ENCODE measurements at places on chromosomes 16 and 17.

DNA sequence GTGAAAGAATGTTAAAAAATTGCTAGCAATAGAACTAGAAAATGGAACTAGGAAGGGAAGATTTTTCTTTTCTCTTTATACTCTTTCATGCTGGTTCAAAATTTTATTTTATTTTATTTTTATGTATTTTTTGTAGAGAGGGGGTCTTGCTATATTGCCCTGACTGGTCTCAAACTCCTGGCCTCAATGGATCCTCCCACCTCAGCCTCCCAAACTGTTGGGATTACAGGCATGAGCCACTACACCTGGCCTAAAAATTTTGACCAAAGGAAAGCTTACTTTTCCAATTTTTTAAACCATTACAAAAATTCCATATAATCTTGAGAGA, 10.0 kb upstream of the TERF2 start:
- peaks cover 8% of the 10 kb centered on the region for H3K27me3 ChIP-seq
- no peaks in the 10 kb centered on the region for H3K36me3 ChIP-seq
- H3K27ac ChIP-seq = no peak overlapping the region
- peaks cover 23% of the 10 kb centered on the region for H3K4me1 ChIP-seq
- H3K4me3 ChIP-seq = no peak overlapping the region

DNA sequence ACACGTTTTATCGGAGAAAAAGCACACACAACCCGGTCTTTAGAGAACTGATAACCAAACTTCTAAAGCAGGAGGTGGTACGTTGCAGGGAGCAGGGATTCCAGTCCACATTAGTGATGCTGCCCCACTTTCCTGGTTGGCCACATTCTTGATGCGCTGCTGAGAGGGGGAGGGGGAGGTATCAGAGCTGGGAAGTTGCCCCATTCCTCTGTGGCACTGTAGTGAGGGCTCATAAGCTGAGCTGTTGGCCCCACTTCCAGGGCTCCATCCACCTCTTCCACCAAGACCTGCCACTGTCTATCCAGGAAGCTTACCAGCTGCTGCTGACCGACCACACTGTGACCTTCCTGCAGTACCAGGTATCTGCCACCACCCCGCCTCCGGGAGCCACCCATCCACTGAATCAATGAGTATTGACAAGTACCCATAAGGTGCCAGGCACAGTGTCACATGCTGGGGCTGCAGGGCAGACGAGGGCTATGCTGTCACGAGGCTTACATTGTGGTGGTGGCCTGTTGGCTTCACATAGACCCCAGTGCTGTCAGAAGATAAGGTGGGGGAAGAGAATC, 1.1 kb downstream of the TSEN54 start:
- H3K36me3 ChIP-seq = peaks cover 3% of the 10 kb centered on the region
- H3K27ac ChIP-seq = no peak overlapping the region
- peak overlapping the region; percentile 90 for H3K4me3 ChIP-seq
- no peaks in the 10 kb centered on the region for H3K27me3 ChIP-seq

DNA sequence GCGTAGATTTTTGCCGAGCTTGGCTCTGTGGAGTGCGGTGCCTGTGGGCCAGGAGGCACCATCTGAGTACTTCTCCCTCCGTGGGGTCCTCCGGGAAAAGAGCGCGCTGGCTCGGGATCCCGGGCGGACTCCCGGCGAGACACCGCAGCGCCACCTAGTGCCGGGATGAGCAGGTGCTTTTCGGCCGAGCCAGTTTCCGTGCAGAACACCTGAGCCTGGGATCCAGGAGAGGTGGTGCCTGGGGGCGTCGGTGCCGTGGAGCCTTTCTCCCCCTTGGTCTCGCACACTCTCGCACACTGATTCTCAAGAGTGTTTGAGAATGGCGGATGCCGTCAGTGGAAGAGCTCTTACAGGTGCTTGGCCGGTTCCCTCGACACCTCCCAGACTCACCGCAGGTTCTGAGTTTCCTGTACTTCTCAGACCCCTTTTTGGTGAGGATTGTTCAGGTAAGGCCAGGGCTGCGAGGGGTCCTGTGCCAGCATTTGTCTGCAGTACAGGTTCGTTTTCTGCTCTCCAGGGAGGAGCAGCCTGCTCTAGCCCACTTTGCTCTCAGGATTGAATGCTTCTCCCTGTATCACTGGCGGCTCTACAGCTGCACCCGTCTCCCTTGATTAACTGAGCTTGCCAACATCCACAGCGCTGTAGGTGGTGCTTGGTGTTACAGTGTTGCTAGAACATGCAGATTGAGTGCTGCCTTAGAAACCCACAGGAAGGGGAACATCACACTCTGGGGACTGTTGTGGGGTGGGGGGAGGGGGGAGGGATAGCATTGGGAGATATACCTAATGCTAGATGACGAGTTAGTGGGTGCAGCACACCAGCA, 23.3 kb downstream of the TBCD start:
- H3K4me3 ChIP-seq = no peak overlapping the region
- peak; percentile 61 for DNase-seq
- no peak overlapping the region for H3K27ac ChIP-seq

GRCh38 chr16:84608282-84608681, 9.6 kb downstream of the COTL1 start:
- H3K4me3 ChIP-seq = peak overlapping the region; percentile 1
- H3K27me3 ChIP-seq = no peaks in the 10 kb centered on the region
- H3K27ac ChIP-seq = peak overlapping the region; percentile 22
- no peak for DNase-seq
- H3K36me3 ChIP-seq = peaks cover 17% of the 10 kb centered on the region

DNA sequence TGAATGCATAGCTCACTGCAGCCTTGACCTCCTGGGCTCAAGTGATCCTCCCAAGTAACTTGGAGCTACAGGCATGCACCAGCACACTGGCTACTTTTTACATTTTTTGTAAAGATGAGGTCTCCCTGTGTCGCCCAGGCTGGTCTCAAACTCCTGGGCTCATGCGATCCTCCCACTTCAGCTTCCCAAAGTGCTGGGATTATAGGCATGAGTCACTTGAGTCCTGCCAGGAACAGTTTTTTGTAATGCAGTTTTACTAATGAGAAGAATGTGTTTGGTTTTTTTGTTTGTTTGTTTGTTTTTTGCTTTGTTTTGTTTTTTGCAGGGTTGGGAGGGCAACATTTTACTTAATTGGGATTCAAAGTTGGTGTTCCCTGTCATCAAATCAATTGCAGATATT, 22.2 kb downstream of the SOST start:
- no peaks in the 10 kb centered on the region for H3K36me3 ChIP-seq
- no peak overlapping the region for H3K4me3 ChIP-seq
- H3K27ac ChIP-seq = no peak overlapping the region
- no peaks in the 10 kb centered on the region for H3K4me1 ChIP-seq
- DNase-seq = no peak
- no peaks in the 10 kb centered on the region for H3K27me3 ChIP-seq

- DNase-seq = no peak
- H3K4me3 ChIP-seq = no peak overlapping the region
- peaks cover 17% of the 10 kb centered on the region for H3K4me1 ChIP-seq
- no peaks in the 10 kb centered on the region for H3K36me3 ChIP-seq
- H3K27ac ChIP-seq = peak overlapping the region; percentile 64
- H3K27me3 ChIP-seq = peaks cover 2% of the 10 kb centered on the region
Measured at GRCh38 chr16:11390573-11391495, 45.6 kb downstream of the RMI2 start.

DNA sequence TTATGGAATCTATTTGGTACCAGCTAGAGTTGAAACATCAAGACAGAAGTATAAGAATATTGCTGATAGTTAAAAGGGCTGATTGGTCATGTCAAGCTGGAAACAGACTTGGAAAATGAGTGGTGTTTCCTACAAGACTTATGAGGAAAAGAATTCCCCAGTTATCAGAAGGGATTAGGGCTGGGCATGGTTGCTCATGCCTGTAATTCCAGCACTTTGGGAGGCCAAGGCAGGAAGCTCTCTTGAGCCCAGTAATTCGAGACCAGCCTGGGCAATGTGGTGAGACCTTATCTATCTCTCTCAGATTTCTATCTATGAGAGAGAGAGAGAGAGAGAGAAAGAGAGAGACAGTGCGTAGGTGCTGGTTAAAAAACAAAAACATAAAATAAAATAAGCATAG, 139.5 kb upstream of the PMFBP1 start:
- H3K27me3 ChIP-seq = no peaks in the 10 kb centered on the region
- peaks cover 9% of the 10 kb centered on the region for H3K4me1 ChIP-seq
- H3K36me3 ChIP-seq = peaks cover 25% of the 10 kb centered on the region
- H3K4me3 ChIP-seq = no peak overlapping the region
- H3K27ac ChIP-seq = no peak overlapping the region

GRCh38 chr17:12048843-12049473, 28.3 kb downstream of the MAP2K4 start:
- peaks cover 26% of the 10 kb centered on the region for H3K4me1 ChIP-seq
- no peaks in the 10 kb centered on the region for H3K36me3 ChIP-seq
- H3K27ac ChIP-seq = no peak overlapping the region
- DNase-seq = no peak

DNA sequence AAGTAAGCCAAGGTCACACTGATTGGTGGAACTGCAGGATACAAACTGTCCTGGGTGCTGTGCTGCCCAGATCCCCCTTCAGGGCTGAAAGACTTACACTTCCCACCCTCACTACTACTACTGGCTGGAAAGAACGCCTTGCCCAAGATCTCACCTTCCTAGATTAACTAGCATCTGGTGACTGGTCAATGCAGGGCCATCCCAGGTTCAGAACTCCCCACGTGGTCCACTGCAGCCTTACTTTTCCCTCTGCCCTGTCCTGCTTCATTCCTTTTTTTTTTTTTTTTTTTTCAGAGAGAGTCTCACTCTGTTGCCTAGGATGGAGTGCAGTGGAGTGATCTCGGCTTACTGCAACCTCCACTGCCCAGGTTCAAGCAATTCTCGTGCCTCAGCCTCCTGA, 2.3 kb upstream of the PDZD9 start:
- H3K4me1 ChIP-seq = peaks cover 17% of the 10 kb centered on the region
- DNase-seq = no peak
- H3K4me3 ChIP-seq = no peak overlapping the region

DNA sequence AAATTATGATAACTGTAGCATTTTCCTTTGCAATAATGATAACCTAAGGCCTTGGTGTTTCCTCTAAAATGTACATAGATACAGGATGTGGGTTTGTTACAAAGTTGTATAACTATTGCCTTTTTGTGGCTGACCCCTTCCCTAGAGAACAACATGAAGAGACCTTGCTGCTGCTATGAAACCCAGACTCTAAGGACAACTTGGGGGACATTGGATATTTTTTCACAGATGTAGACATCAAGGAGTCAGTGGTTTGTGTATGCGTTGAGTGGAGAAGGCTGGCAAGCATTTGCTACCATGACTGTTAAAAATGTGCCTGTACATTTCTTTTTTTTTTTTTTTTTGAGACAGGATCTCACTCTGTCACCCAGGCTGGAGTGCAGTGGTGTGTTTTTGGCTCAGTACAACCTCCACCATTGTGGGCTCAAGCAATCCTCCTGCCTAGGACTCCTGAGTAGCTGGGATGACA, 12.3 kb downstream of the HMOX2 start:
- H3K4me3 ChIP-seq = no peak overlapping the region
- H3K27me3 ChIP-seq = no peaks in the 10 kb centered on the region
- H3K4me1 ChIP-seq = peaks cover 4% of the 10 kb centered on the region
- H3K36me3 ChIP-seq = no peaks in the 10 kb centered on the region
- no peak for DNase-seq

- no peak for DNase-seq
- H3K27me3 ChIP-seq = no peaks in the 10 kb centered on the region
- no peak overlapping the region for H3K27ac ChIP-seq
- H3K36me3 ChIP-seq = no peaks in the 10 kb centered on the region
- peak overlapping the region; percentile 88 for H3K4me3 ChIP-seq
Measured at GRCh38 chr17:4987767-4988567, 492 bp upstream of the CAMTA2 start.

- no peaks in the 10 kb centered on the region for H3K36me3 ChIP-seq
- peaks cover 31% of the 10 kb centered on the region for H3K27me3 ChIP-seq
Measured at GRCh38 chr17:50051082-50051576, 4.8 kb upstream of the ITGA3 start.

GRCh38 chr16:81446907-81447268, 2.3 kb downstream of the CMIP start:
- no peak for DNase-seq
- H3K27me3 ChIP-seq = peaks cover 21% of the 10 kb centered on the region
- no peaks in the 10 kb centered on the region for H3K36me3 ChIP-seq
- peak overlapping the region; percentile 91 for H3K4me3 ChIP-seq
- no peak overlapping the region for H3K27ac ChIP-seq

DNA sequence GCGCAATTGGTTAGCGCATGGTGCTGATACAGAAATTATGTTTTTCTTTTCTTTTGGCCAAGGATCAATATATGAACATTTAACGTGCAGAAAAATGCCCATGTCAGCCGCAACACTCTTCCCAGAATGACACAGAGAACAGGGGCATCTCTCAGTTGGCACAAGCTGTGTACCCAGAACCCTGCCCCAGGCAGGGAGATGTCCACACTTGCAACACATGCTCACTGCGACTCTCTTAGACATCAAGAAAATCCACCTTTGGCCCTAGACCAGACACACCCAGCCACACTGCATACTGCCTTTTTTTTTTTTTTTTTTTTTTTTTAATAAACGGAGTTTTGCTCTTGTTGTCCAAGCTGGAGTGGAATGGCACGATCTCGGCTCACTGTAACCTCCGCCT, 17.0 kb downstream of the PITPNA start:
- DNase-seq = no peak
- H3K4me3 ChIP-seq = no peak overlapping the region
- H3K27ac ChIP-seq = no peak overlapping the region

DNA sequence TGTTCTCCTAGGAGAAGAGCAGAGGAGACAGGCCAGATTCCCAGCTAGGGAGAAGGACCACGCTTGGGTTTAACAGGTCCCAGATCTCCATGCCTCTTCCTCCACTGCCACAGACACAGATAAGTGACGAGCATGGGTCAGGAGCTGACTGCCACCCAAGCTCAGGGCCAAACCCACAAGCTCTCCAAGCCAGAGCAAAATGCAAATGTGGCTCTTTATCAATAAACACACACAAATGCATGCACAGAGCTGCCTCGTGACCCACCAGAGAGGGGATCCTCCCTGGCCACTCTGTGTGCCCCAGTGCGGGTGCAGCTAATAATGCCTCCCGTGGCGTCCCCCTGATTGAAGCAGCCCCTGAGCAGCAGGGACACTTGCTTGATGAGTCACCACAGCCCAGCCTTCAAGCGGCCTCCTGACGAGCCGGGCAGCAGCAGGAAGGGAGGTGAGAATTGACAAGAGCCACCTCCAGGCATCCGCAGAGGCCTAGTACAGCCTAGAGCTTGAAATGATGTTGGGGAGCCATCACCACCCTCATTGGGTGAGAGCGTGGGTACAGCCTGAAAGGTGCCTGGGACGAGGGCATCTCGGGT, 143.9 kb downstream of the CCDC182 start:
- H3K36me3 ChIP-seq = peaks cover 2% of the 10 kb centered on the region
- no peak overlapping the region for H3K4me3 ChIP-seq
- no peak overlapping the region for H3K27ac ChIP-seq
- DNase-seq = no peak
